ENCODE measurements at places on chromosomes 7 and 10.

- no peak for DNase-seq
Observed at GRCh38 chr7:91126762-91127161, 137.5 kb upstream of the FZD1 start.

GRCh38 chr10:58932126-58932525 is 244.3 kb upstream of the PHYHIPL start:
- DNase-seq: no peak

DNA sequence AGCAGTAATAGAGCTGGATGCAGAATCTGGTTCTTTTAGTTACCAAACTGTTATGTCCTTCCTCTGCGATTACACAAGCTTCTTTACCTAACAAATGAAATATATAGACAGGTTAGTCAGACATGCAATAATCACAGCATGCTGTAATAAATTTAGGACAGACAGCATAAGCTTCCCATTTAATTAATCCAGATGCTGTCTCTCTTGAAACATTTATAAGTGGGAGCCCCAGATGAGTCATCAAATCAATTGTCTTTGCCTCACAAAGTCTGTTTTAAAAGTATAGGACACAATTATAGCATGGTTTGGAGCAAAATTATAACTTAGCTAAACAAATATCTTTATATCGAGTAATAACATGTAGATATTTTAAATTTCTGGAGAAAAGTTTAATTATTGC is 1.6 kb downstream of the CDNF start:
- no peak for DNase-seq

GRCh38 chr10:129788215-129788614 is 175.9 kb downstream of the EBF3 start:
- no peak for DNase-seq

GRCh38 chr10:123835575-123835974 is 56.0 kb downstream of the CPXM2 start:
- DNase-seq: no peak

DNA sequence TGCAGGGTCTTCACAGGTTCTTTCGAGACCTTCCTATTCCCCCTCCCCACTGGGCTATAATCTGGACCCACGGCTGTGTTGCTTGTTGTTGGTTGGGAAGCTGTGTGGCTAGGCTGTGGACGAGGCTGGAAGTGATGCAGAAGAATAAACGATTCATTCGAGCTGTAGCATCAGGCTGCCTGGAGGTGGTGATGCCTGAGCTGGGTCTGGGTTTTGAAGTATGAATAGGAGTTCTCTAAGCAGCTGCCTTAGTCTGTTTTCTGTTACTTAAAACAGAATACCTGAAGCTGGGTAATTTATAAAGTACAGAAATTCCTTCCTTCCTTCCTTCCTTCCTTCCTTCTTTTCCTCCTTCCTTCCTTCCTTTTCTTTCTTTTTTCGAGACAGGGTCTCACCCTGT is 126.5 kb upstream of the ZEB1 start:
- DNase-seq: no peak

GRCh38 chr10:133129071-133129858 is 30.8 kb upstream of the KNDC1 start:
- DNase-seq: peak; percentile 72

DNA sequence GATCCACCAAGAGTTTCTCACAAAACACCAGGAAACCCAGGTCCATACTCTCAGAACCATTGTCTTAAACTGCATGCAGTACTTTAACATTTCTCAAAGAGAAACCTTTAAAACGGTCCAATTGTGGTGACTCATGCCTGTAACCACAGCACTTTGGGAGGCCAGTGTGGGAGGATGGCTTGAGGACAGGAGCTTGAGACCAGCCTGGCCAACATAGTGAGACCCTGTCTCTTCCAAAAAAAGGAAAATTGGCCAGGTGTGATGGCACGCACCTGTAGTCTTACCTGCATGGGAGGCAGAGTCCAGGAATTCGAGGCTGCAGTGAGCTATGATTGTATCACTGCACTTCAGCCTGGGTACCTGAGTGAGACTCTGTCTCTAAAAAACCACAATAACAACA is 97.5 kb upstream of the OIT3 start:
- no peak for DNase-seq

- DNase-seq: no peak
Observed at GRCh38 chr7:102220960-102221800, 65.5 kb upstream of the SH2B2 start.

GRCh38 chr10:64976150-64976549 is 1454.9 kb downstream of the REEP3 start:
- DNase-seq: no peak

DNA sequence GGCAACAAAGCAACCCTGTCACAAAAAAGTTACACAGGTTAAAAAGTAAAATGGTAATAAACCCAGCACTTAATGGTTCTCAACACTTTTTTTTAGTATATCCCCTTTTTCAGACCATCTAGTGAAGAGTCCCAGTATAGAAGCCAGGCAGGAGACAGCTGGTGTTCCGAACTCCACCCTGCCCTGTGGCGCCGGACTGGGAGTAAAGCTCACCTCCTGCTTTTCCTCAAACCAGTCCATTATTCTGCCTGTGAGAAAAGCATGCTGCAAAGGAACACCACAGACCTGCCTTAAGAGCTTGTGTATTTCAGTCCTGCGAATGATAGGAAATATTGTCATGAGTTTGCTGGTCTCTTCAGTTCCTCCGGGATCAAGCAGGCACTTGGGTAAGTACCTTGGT is 81.0 kb downstream of the EZH2 start:
- no peak for DNase-seq

- no peak for DNase-seq
Observed at GRCh38 chr7:84154991-84155781, 39.4 kb downstream of the SEMA3A start.

DNA sequence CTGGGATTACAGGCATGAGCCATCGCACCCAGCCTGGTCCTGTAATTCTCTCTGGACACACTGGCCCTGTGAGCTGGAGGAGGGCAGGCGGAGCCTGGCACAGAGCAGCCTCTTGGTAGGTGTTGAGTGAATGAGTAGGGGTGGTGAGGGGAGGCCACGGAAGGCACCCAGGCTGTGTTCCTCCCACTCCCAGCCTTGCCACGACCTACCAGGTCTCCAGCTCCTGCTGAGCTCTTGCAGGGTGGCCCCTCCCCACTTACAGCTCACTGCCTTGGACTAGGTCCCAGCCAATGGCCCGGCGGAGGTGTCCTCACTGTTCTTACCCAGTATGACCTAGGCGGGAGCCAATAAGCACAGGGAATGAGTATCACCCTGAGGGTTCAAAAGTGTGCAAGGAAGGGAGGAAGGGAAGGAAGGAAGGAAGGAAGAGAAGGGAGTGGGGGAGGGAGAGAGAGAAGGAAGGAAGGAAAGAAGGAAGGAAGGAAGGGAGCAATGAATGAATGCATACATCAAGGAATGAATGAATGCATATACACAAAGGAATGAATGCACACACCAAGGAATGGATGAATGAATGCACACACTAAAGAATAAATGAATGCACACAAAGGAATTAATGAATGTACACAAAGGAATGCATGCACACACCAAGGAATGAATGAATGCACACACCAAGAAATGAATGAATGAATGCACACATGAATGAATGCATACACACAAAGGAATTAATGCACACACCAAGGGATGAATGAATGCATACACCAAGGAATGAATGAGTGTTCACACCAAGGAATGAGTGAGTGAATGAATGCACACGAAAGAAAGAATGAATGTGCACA is 45.5 kb downstream of the GTF2IRD1 start:
- no peak for DNase-seq

GRCh38 chr10:69346776-69347175 is 68.5 kb downstream of the HK1 start:
- no peak for DNase-seq

DNA sequence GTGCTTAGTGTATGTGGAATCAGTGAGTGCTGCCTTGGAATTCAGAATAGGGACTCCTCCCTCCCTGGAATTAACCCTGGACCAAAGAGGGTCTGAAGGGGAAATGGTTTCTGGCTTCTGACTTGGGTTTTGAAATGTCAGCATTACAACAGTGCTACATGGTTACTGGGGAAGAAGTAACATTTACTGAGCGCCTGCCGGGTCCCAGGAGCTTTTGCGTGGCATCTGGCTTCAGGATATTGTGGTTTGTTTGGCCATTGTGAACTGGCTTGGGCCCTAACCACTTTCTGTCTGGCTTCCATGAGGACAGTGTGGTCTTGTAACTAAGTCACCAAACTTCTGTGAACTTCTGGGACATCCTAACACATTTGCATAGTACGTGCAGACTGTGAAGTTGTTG is 21.3 kb downstream of the TSPAN15 start:
- no peak for DNase-seq

DNA sequence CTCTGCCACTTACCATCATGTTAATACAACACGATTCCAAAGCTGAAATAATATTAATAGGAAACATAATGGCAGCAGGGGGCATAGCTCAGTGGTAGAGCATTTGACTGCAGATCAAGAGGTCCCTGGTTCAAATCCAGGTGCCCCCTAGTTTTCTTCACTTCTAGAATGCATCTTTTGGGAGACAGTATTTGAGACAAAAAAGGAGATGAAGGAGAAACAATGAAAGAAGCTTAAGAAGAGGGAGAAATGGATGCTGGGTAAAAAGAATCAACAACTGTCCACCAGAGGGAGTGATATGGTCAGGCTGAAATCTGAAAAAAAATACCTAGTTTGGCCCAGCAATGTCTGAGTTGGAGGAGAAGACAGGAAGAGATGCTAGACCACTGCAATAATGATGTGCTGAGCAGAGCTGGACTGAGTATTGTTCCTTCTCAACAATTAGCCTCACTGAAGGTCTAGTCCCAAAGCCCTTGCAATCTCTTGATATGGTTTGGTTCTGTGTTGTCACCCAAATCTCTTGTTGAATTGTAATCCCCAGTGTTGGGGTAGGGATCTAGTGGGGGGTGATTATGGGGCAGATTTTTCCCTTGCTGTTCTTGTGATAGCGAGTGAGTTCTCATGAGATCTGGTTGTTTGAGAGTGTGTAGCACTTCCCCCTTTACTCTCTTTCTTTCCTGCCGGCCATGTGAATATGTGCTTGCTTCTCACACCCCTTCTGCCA is 48.3 kb downstream of the ZNF783 start:
- no peak for DNase-seq

GRCh38 chr10:49382226-49382625 is 13.7 kb downstream of the DRGX start:
- no peak for DNase-seq

DNA sequence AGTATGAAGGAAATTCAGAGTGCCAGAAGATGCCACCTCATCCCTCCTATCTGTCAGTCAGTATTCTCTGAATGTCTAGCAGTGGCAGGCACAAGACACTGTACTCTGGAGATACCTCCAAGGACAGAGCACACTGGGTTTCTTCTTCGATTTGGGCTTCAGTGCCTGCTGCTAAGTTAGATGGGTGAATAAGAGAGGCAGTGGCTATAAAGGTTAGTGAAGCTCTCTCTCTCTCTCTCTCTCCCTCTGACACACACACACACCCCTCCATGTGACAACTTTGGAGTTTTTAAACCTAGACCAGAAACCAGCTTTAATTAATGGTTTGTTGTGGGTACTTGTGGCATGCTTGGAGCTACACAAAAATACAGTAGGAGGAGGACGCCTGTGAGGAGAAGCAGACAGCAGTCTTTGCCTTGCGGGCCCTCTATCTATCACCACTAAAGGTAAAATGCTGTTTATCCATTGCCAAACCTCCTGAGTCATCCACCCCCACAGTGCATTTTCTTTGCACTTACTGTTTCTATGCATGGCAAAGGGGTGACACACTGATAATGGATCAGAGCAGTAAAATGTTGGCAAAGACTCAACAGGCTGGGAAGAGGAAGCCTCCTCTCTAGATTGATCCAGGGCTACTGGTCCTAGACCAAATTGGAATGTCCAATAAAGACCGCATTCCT is 102.5 kb downstream of the TRIL start:
- DNase-seq: no peak

DNA sequence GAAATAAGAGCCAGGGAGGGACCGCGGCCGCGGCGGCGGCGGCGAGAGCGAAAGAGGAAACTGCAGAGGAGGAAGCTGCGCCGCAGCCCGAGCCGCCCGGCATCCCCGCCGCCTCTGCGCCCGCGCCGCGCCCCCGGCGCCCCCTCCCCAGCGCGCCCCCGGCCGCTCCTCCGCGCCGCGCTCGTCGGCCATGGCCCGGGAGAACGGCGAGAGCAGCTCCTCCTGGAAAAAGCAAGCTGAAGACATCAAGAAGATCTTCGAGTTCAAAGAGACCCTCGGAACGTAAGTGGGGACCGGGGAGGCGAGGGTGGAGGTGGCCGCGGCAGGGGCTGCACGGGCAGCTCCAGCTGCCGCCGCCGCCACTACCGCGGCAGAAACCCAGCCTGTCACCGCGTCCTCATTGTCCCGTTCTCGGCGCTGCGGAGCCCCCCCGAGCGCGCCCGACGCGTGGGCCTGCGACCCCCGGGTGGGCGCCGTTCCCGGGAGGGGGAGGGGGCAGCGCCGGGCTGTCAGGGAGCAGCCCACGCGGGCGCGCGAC is 351 bp downstream of the CAMK1D start:
- DNase-seq: peak; percentile 86

DNA sequence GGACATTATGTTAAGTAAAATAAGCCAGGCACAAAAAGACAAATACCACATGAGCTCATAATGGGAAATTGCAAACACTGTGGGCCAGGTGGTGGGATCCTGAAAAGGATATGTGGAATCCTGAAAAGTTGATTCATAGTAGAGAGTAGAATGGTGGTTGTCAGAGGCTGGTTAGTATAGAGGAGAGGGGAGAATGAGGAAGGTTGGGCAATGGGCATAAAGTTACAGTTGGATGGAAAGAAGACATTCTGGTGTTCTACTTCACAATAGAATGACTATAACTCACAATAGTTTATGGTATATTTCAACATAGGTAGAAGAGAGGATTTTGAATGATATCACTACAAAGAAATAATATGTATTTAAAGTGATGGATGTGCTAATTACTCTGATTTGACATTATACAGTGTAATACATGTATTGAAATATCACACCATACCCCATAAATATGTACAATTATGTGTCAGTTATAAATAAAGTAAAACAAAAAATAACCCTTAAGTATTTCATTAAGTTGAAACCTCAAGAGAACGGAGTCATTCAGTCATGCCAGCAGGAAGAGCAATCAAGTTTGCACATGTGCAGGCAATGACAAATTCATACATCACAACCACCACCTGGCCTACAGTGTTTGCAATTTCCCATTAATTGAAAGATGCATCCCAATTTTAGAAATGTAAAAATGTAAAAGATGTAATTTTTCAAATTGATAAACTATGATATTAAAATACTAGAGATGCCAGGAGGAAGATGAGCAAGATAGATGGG is 156.7 kb downstream of the MAGI2 start:
- no peak for DNase-seq

GRCh38 chr10:88932539-88933256 is 19.9 kb downstream of the ACTA2 start:
- no peak for DNase-seq
